ENCODE measurements at places on chromosomes 5 and 9.

DNA sequence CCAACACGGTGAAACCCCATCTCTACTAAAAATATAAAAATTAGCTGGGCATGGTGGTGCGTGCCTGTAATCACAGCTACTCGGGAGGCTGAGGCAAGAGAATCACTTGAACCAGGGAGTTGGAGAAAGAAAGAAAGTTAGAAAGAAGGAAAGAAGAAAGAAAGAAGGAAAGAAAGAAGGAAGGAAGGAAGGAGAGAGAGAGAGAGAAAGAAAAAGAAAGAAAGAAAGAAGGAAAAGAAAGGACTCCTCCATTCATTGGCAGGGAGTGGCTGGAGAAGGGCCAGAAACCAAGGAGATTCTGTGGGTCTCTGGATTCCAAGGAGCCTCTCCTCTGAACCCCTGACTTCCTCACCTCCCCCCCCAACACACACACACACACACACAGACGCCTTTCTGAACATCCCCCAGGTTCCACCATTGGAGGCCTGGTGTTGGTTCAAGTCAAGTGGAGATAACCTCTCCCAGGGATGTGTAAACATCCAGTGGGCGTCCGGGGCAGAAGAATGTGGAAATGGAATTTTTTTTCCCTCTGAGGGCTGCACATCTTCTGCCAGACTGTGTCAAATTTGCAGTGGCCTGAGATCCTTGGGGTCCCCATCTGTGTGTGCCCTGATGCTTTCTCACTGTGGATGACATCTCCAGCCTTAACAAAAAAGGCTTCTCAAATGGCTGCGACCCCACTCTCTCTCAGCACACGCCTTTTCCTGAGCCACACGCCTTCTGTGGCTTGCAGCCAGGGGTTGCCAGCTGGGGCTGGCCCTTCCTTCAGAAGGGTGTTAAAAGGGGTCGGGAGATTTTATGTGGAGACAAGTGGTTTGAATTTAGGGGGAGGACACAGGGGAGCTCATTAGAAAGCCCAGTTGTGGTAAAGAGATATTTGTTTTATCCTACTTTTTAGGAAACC is 109.3 kb upstream of the HAND1 start:
- DNase-seq, result no peak

GRCh38 chr9:111898331-111899096 is 1.9 kb downstream of the UGCG start:
- DNase-seq, result no peak

- no peak for DNase-seq
Observed at GRCh38 chr5:34674187-34674586, 18.1 kb downstream of the RAI14 start.

DNA sequence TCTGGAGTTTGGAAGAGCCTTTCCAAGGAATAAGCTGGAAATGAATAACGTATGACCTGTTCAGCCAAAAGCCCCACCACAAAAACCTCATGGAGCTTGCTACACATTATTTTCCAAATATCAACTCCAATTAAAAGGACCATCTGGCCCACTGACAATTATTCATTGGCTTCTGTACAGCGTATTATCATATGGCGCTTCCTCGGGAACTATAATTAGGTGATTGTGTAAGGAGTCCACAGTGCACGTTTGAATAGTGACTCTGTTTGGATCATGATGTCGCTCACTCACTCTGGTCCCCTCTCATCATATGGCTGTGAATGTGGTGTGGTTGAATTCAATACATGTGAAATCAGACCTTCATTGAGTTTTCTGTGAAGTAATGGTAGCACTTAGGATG is 52.1 kb downstream of the GDNF start:
- DNase-seq, result no peak

DNA sequence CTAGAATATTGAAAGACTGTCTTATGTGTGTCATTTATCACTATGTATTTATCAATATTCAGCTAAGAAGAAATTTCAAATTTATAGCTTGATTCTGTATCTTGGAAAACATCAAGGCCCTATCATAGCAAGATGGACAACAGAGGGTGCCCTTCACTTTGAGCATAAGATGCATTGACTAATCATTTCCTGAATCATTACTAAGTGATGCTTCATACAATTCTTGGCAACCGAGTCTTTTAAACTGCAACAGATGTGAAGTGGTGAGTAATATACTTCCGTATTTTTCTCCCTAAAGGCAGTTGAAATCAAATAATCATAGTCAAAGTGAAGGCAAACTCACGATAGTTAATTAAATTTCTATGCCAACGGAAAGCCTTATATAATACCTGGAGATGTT is 318.6 kb upstream of the RGMB start:
- DNase-seq, result peak; percentile 59

DNA sequence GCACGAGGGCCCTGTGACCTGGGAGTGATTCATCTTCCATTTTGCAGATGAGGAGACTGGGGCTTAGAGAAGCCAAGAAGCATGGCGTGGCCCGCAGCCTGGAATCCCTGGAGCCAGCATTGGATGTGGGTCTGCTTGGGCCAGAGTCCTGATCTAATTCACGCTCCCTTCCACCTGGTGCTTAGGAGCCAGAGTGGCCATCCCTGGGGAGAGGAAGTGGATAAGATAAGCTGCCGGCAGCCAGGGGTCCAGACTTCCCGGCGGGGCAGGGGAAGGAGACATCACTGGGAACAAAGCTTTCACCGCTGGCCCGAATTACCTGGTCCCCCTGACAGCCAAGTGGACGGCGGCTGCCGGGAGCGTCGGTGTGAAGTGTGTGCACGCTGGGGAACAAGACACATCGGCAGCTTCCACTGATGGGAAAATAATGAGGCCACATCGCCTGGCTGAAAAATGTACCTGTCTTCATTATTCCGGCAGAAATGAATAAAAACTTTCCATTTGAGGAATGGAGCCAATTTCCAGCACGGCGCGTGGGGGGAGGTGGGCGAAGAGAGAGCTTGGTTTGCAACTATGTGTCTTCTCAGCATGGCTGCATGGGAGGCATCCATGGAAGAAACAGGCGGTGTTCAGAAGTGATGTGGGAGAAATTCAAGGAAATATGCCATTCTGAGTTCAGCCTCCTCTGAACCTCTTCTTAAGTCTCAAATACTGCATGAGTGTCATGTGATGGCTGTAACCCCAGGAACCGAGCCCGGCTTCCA is 78.5 kb downstream of the OLFM1 start:
- no peak for DNase-seq

GRCh38 chr5:177500685-177501522 is 3.5 kb upstream of the PDLIM7 start:
- peak; percentile 91 for DNase-seq

- no peak for DNase-seq
Observed at GRCh38 chr5:67286006-67286405, 89.4 kb upstream of the CD180 start.

GRCh38 chr5:82466986-82467561 is 188.9 kb upstream of the RPS23 start:
- DNase-seq, result no peak

DNA sequence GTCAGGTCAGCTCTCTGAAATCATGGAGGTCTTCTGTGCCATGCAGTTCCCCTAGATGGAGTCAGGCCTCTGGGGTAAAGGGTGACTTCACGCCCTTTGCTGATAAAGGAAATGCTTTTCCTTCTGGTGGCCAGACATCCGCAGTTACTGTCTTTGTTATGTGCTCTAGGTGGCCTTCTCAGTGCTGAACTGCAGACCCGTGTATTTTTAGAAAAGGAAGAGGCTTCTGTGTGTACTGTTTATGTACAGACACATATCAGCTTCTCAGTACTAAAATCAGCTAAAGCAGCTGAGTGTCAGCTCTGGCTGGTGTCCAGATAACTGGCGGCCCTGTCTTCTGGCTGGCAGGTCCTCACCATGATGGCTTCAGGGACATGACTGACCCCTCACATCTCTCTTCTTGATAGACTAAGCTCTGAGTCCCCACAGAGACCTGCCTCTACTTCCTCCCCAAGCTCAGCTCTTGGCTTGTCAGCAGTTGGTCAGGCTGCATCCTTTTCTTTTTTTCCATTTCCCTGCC is 75.3 kb downstream of the ARHGAP26 start:
- DNase-seq, result no peak

DNA sequence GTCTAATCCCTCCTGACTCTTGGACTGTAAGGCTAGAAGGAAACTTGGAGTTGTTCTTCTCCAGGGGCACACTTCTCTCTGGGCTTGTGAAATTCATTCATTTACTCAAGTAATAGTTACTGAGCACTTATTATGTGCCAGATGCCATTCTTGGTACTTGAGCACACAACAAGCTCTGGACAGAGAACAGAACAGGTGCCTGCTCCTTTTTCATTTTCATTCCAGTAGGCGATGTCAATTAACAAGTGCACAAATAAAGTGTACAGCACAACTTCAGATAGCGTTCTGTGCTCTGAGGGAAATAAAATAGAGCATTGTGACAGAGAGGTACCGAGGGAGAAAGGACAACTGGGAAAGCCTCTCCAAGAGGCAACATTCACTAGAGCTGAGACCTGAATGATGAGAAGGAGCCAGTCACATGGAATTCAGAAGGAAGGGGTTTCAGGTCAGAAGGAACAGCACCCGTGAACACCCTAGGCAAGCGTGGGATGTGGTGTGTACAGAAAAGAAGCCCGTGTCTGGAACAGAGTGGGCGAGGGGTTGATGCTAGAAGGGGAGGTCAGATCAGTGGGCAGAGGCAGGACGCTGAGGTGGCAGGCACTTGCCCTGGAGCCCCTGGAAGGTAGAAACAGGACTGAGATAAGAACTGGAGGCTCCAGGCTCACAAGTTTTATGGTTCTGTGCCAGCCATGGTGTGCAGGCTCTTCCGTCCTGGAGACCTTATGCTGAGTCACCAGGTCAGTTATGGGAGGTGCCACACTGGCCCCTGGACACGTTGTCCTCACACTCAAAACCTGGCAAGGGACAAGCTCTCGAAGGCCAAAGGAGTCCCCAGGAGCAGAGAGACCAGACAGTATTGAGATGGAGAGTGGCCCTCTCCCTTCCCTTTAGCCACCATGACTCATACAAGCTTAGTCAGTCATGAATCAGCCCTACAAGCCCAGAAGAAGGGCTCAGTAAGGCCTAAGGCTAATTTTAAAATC is 7.2 kb upstream of the ABLIM3 start:
- no peak for DNase-seq

GRCh38 chr5:112687306-112687705 is 50.4 kb upstream of the APC start:
- peak; percentile 79 for DNase-seq

GRCh38 chr5:131774652-131775367 is 22.0 kb downstream of the FNIP1 start:
- DNase-seq, result no peak

DNA sequence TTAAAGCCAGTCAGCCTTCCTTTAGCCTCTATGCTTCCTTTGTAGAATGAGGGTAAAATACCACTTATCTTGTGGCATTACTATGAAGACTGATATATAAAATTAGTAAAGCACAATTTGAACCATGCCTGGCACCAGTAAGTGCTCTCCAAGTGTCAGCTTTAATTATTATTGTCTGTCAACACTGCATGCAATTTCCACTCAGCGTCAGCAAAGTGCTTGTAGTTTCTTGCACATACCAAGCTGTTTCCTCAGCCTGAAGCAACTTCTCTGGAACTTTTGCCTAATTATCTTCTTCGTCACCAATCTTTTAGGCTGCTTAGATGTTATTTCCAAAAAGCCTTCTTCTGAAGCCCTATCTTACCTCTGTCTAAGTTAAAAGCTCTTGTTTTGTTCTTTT is 177.3 kb downstream of the CDC42SE2 start:
- DNase-seq, result no peak

DNA sequence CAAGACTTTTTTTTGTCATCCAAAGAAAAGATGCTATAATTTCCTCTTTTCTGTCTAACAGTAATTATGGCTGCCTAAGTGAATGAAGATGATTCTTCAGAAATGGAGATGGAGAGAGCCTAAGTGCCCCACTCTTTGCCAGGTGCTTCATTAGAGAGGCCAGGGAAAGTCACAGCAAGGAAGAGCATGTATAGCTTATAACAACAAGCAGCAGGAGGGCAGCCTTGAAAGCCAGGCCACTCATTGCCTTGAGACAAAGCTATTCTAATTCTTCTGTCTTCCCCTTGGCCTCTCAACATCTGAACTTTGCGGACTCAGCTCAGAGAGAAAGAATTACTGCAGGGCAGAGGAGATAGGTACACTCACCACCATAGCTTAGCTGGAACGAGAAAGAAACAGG is 112.0 kb upstream of the ZNF366 start:
- DNase-seq, result no peak

- no peak for DNase-seq
Observed at GRCh38 chr9:8621416-8621815, 821.8 kb upstream of the DMAC1 start.

- peak; percentile 83 for DNase-seq
Observed at GRCh38 chr5:73170522-73170921, 2.5 kb upstream of the TMEM174 start.

Data from Karpas-422 (cell line).